GF-D8 (cell line): ENCODE measurements at places on chromosomes 1 and 21.

GRCh38 chr1:181392613-181393220, 90.6 kb upstream of the CACNA1E start:
- DNase-seq = no peak

- no peak for DNase-seq
Observed at GRCh38 chr1:245118066-245118465, 36.7 kb upstream of the KIF26B start.

GRCh38 chr1:81264976-81265375, 535.8 kb upstream of the ADGRL2 start:
- DNase-seq = no peak

GRCh38 chr21:42305707-42306147, 9.5 kb downstream of the TFF3 start:
- DNase-seq = no peak

DNA sequence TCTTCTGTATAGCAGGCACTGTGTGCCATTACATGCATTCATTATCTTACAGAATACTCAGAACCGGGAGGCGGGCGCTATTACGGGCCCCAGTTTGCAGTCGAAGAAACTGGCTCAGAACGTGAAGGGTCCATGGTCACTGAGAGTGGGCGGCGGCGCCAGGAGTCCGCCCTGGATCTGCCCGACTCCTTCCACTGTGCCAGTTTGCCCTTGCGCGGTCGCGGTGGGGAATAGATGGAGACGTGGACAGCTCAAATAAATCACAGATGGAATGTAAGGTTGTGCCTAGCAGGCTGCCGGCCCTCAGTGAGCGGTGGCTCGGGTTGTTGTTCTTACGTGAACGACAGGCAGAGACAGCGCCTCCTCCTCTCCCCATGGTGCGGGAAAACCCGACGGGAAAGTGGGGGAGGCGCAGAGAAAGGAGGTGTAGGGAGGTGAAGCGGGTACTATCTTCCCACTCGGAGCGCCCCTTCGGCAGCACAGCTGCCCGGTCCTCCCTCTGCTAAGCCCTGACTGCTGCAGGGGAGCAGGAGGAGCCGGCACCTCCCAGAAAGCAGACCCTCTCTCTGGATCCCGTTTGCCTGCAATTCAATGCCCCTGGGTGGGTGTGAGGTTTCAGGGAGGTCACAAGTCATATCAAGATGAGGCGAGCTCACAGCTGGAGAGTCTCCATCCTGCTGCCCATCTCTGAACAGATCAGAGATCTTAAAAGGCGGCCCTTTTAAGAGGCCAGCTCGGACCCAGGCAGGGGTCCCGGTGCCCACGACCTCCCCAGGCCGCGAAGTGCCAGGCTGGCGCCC, 1.1 kb downstream of the COL9A2 start:
- no peak for DNase-seq

DNA sequence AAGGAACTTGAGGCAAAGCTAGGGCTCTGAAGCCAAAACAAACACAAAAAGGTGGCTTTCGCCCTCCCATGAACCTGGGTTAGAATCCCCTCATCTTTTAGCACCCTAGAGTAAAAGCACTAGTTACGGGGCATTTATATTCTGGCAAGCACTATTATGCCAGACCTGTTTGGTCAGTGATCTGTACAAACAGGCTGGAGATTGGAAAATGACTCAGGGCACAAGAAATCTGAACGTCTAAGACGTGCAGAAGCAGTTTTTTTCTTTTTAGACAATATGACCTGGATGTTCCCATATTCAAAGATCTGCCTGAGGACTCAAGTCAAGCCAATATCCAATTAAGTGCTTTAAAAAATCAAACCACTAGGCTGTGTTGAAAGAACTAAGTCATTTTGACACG, 3.0 kb downstream of the ZNF436 start:
- DNase-seq = no peak

- DNase-seq = no peak
Observed at GRCh38 chr1:114712977-114713376, 3.6 kb downstream of the NRAS start.

DNA sequence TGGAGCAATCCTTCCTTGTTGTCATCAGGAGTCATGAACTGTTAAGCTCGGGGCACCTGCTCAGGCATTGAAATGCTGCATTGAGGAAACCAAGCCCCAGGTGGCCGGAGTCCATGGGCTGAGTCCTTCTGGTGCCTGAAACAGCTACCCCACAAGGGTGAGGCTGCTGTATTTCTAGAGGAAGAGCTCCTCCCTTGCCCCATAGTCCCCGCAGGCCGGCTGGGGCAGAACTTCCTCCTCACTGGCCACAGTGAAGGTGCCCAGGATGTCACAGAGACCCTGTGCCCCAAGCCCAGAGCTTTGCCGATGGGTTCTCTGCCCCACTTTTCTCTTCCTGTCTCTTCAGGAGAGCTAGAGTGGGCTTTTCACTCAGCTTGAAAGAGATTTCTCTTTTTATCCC, 80.8 kb upstream of the GCLM start:
- no peak for DNase-seq

DNA sequence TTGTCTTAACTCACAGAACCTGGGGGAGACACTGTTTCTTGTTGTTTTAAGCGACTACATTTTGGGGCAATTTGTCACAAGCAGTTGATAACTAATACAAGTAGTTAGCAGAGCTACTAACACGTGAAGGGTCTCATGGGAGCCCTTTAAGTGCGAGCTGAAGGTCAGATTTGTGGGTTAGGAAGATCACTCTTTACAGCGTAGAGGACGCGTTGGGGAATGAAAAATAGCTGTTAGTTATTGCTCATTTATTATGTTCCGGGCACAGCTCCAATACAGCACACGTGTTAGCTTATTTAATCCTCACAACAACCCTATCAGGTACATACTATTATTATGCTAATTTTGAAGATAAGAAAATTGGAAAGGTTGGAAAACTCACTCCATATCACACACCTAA, 95.9 kb downstream of the ACTL8 start:
- DNase-seq = no peak
